ENCODE measurements at places on chromosomes 2 and 18. TPM values are rescaled to one million over a fixed set of nuclear protein-coding genes. Genes with fewer than 3 reads are reported as not detected.

- peak; percentile 34 for DNase-seq
These were observed 505.4 kb downstream of the PLCL1 start for GRCh38 chr2:198309673-198310280.

- no peak for DNase-seq
These were observed 813.7 kb upstream of the ACVR2A start for GRCh38 chr2:147030966-147031720.

GRCh38 chr2:55729136-55729685 lies 35.6 kb upstream of the PNPT1 start:
- no peak for DNase-seq

- no peak for DNase-seq
These were observed 147.1 kb downstream of the PHLPP1 start for GRCh38 chr18:62862466-62862865.

UCN gene
- polyA plus RNA-seq: not detected

DNA sequence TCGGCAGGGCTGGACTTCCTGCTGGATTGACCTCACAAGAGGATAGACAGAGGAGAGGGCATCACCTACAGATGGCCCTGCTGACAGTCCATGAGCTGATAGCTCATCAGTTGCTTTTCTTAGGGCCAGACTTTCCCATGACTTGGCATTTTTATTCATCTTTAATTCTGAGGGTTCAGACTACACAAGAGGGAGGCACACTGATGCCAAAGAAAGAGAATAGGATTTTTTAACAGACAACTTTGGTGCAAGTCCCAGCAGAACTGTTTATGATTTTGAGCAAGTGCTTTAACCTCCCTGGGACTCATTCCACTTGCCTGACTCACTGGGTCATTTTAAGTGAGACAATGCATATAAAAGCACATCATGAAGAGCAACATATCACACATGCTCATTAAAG lies 299.2 kb downstream of the INSIG2 start:
- no peak for DNase-seq

FOXI3 gene
- not detected for polyA plus RNA-seq

LRRC30 gene
- not detected for polyA plus RNA-seq

CIB4 gene
- polyA plus RNA-seq: not detected

DNA sequence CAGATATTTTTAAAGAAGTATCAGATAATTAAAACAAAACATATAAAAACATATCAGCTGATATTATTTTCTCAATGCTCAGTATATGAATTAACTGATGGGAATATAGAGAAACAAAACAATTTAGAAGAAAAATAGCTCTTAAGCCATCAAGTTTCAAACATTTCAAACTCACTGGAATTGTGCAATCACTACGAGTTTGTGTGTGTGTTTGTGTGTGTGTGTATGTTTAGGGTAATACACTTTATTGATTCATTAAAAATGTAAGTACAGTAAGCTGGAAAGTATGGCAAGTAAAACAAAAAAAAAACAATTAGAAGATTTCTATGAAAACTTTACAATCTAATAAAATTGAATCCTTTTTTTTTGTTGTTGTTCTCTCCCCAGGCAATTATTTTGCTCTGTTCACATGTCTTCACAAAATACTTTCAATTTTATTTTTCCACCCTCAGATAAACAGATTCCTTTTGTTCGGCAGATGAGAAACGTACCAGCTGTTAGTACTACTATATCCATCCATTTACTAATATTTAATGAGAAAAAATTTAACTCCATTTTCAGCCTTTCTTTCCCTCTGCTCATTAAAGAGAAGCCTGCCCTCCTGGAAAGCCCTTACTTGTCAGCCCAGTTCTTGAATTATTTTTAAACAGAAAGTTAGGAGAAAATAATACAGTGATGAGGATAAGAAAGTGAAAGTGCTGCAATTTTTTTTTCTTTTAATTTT lies 87.6 kb downstream of the SLC8A1 start:
- DNase-seq: no peak

ABCA12 gene
- not detected for polyA plus RNA-seq

AMER3 gene
- not detected for polyA plus RNA-seq

- no peak for DNase-seq
These were observed 209.7 kb upstream of the SIX2 start for GRCh38 chr2:45218931-45219339.

DNA sequence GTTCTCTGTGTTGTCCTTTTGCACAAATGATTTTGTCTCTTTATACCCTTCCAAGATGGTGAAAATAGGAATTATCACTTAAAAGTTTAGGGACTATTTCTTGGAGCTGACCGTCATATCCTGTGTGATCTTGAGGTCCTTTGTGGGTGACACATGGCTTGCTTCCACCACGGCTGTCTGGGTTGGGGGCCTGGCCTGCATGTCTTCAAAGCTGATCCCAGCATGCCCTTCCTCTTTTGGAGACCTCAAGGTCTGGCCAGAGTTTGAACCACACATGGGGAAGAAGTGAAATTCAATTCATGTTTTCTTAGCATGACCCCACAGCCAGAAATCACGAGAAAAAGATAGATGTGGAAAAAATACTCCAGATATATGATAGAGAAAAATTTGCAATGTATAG lies 14.0 kb downstream of the SFTPB start:
- DNase-seq: no peak

All from immature natural killer cell (primary cell).